ENCODE measurements at places on chromosomes 2 and 18. TPM values are rescaled to one million over a fixed set of nuclear protein-coding genes. Genes with fewer than 3 reads are reported as not detected.

DNA sequence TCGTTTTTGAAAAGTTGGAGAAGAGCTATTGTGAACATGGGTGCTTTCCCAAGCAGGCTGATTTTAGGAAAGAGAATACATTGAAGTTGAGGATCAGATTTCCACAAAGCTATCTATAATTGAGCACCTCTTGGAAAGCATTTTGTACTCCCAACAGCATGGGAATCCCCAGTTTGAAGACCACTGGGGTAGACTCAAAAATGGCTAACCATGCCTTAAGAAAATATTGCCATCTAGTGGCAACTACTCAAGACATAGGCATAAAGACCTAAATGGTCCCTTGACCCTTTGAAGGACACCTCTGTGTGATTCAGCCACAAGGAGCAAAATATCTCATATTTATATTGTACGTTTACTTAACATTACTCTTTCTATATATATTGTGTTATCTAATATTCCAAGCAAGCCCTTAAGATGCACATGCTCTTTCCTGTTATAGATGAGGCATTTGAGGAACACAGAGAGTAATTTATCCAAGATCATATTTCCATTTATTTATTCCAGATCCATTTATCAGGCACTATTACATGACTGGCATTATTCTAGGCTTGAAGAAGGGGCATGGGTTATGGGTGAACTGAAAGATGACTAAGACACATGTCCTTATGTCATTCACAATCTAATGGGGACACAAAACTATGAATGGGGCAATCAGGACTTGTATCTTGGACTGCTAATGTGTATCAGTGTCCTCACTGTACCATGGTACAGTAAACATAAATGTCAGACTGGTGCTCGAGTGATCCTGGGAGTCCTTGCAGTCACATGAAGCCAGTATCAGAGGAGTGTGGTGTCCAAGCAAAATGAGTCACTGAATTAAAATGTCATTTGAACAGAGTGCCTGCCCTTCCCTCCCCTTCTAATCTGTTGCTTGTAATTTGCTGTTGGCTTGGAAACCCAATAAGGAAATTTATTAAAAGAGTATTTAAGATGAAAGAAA is 121.0 kb upstream of the XPO1 start:
- no peak for DNase-seq
- no peaks in the 10 kb centered on the region for H3K4me1 ChIP-seq
- no peaks in the 10 kb centered on the region for H3K27me3 ChIP-seq
- H3K36me3 ChIP-seq, result no peaks in the 10 kb centered on the region

DNA sequence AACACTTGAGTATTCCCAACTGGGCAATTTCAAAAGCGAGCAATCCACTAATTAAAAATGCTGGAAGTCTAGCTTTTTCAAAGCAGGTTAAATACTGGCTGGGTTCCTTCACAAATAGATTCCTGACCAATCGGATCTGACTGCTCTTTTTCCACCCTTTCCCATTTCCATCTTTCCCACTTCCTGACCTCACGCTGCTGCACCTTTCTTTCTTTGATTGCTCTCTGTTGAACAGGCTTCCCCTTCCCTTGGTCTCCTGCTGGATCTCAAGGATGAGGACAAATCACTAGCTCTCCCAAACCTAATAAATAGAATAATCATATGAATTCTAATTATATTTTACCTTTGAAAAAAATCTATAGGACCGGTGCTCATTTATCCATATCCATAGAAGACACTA is 121.2 kb downstream of the TCF4 start:
- H3K36me3 ChIP-seq, result no peaks in the 10 kb centered on the region
- H3K4me3 ChIP-seq, result no peak overlapping the region
- no peak overlapping the region for H3K27ac ChIP-seq
- no peaks in the 10 kb centered on the region for H3K4me1 ChIP-seq
- DNase-seq, result no peak

DNA sequence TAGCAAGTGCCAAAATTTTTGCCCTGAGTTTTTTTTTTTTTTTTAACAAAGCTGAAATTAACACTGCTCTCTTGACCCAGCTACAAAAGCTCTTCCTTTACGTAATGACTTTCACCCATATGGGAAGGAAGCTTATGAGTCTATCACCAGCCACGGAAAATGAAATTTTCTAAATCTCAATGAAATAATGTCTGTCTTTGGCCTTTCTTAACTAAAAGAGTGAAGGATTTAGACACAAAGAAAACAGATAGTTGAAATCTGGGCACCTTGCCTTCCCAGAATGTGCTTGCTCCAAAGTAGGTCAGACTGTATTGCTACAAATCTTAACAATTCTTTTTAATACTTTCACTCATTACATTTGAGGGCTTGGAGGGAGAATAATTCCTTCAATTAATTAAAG is 180.8 kb upstream of the MGAT5 start:
- DNase-seq, result no peak
- H3K36me3 ChIP-seq, result no peaks in the 10 kb centered on the region
- no peaks in the 10 kb centered on the region for H3K4me1 ChIP-seq
- no peak overlapping the region for H3K27ac ChIP-seq
- no peaks in the 10 kb centered on the region for H3K27me3 ChIP-seq

DNA sequence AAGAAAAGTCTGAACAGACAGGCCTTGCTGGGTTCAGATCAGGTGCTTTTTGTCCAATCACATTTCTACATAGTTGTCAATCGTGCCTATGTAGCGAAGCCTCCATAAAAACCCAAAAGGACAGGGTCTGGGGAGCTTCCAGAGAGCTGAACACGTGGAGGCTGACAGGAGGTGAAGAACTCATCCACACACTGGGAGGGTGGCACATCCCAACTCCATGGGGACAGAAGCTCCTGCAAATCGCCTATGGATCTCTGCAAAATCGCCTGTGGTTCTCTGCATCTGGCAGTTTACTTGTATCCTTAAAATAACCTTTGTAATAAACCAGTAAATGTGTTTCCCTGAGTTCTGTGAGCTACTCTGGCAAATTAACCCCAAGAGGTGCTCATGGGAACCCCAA is 12.4 kb downstream of the ALPK2 start:
- H3K27ac ChIP-seq, result peak overlapping the region; percentile 76
- H3K4me1 ChIP-seq, result no peaks in the 10 kb centered on the region
- DNase-seq, result no peak
- no peaks in the 10 kb centered on the region for H3K36me3 ChIP-seq
- H3K27me3 ChIP-seq, result no peaks in the 10 kb centered on the region

DNA sequence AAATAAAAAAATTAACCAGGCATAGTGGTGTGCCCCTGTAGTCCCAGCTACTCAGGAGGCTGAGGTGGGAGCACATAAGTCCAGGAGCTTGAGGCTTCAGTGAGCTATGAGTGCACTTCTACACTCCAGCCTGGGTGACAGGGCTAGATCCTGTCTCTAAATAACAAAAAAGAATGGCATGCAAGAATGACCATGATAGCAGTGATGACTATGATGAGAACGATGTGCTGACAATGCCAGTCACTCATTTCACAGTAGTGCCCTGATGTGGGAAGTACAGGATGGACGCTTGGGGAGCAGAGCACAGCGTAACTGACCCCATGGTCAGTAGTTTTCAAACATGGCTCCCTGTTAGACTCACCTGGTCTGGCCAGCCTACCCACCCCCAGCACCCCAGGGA is 139.1 kb downstream of the VAPA start:
- H3K27ac ChIP-seq, result no peak overlapping the region
- no peaks in the 10 kb centered on the region for H3K36me3 ChIP-seq
- no peak for DNase-seq
- no peaks in the 10 kb centered on the region for H3K27me3 ChIP-seq
- H3K4me3 ChIP-seq, result no peak overlapping the region

- no peaks in the 10 kb centered on the region for H3K27me3 ChIP-seq
- no peak overlapping the region for H3K4me3 ChIP-seq
- H3K27ac ChIP-seq, result no peak overlapping the region
- DNase-seq, result no peak
Observed at GRCh38 chr2:7057865-7058400, 140.7 kb downstream of the RNF144A start.

DNA sequence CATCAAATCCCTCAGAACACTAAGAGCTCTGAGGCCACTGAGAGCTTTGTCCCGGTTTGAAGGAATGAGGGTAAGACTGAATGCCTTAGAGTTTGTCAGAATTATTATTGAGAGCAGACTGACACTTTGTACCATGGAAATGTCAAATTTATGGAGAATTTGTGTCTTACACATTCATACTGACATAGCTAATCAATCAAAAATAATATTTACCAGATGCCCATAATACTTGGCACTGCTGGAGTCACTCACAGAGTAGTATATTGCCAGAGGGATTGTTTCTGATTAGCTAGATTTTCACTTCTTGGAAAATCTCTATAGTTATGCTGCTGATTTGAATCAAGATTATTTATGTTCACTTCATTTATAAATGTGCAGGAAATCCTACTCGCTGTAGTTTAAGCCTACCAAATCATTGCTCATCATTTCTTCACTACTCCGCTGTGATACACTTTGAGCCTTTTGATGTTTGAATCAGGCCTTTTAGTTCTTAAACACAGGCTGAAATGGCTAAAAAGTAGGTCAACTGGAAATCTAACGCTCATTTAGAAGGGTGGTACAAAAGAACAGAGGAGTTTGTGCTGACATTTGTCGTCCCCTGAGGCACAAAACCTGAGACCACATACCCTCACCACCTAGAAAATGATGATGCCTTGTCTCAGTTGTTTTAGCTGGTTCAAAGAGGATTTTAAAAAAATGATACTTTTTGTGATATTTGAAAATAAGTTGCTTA is 96.1 kb upstream of the CSRNP3 start:
- no peak for DNase-seq
- H3K27me3 ChIP-seq, result no peaks in the 10 kb centered on the region
- H3K27ac ChIP-seq, result no peak overlapping the region
- no peaks in the 10 kb centered on the region for H3K4me1 ChIP-seq
- H3K36me3 ChIP-seq, result no peaks in the 10 kb centered on the region

GRCh38 chr18:10085416-10085815 is 171.6 kb downstream of the VAPA start:
- no peaks in the 10 kb centered on the region for H3K4me1 ChIP-seq
- H3K4me3 ChIP-seq, result no peak overlapping the region
- no peak for DNase-seq
- no peaks in the 10 kb centered on the region for H3K27me3 ChIP-seq
- no peaks in the 10 kb centered on the region for H3K36me3 ChIP-seq

DNA sequence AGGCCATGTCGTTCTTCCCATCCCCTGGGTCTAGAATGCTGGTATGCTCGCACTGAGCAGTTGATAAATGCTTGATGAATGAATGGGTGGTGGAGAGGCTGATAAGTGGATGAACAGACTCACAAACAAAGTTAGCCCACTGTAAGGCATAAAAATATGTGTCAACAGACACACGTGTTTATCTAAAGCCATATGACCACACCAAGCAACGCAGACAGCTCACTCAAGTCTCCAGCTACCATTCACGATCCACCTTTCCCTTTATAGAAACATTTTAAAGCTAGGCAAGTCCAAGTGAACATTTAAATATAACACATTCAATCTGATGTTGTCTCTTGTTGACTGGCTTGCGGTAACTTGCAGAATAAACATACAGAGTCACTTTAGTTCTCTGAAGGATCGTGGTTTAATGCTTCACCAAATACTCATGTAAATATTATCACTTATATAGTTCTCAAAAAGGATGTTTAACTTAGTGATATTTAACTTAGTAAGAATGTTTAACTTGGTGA is 105.5 kb downstream of the NOL10 start:
- DNase-seq, result no peak
- H3K4me3 ChIP-seq, result no peak overlapping the region
- H3K27ac ChIP-seq, result no peak overlapping the region
- H3K36me3 ChIP-seq, result no peaks in the 10 kb centered on the region

DNA sequence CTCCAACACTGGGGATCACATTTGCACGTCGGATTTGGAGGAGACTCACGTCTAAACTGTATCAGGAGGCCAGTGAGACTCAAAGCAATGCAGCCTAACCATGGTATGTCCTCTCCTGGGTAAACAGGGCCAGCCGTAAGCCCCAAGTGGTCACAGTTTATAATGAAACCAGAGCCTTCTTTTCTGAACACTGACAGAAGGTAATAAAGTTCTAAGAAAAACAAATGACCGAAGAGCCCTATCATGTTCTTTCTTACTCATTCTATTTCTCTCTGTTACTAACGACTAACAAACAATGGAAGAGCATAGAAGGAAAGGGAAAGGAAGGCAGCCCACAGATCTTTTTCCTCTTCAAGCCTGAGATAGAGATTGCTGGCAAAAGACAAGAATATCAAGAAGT is 796.8 kb upstream of the SOX11 start:
- H3K4me3 ChIP-seq, result no peak overlapping the region
- no peaks in the 10 kb centered on the region for H3K27me3 ChIP-seq
- H3K36me3 ChIP-seq, result no peaks in the 10 kb centered on the region
- H3K27ac ChIP-seq, result no peak overlapping the region
- DNase-seq, result no peak
- no peaks in the 10 kb centered on the region for H3K4me1 ChIP-seq

DNA sequence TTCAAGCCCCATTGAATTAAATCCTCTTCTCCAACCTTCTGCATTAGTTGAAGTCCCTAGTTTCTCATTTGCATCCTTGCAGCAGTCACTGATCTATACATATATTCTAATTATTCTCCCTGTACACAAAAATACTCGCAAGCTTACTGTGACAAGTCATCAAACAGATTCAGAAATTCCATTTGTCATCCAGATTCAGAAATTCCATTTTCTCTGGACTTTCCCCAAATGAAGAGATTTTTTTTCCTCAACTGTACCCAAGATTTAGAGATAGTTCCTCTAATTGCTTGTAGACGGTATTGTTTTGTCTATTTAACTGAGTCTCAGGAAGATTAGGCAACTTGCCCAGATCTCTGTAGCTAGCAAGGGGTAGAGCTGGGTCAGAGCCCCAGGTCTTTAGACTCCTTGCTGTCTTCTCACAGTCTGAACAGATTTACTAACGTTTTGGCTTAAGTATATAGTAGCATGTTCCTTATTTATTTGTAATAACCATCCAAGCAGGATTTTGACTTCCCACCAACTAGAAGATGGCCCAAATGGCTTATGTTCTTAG is 34.2 kb downstream of the RAB12 start:
- H3K27me3 ChIP-seq, result no peaks in the 10 kb centered on the region
- H3K4me1 ChIP-seq, result no peaks in the 10 kb centered on the region
- no peak overlapping the region for H3K4me3 ChIP-seq

- H3K27me3 ChIP-seq, result no peaks in the 10 kb centered on the region
- no peak overlapping the region for H3K27ac ChIP-seq
- no peak for DNase-seq
Observed at GRCh38 chr18:62018034-62018758, 125.4 kb upstream of the RNF152 start.

The LRP2 gene
- total RNA-seq, result not detected

The CCDC68 gene
- total RNA-seq, result 91.1 TPM

The PIGN gene
- total RNA-seq, result 44.6 TPM

The DOK6 gene
- 5.2 TPM for total RNA-seq

The PCARE gene
- total RNA-seq, result not detected

The C2orf81 gene
- 3.3 TPM for total RNA-seq

The TXNDC2 gene
- not detected for total RNA-seq

The GALNT3 gene
- 22.2 TPM for total RNA-seq

The STEAP3 gene
- 17.2 TPM for total RNA-seq

The GKN2 gene
- total RNA-seq, result not detected

The NDC80 gene
- 3.8 TPM for total RNA-seq
